ENCODE measurements at places on chromosomes 3 and 15.
A peak's percentile ranks its signal among the peaks of the same experiment; 100 is the strongest.

GRCh38 chr3:32930161-32930560 lies 21.3 kb upstream of the CCR4 start:
- DNase-seq: no peak

DNA sequence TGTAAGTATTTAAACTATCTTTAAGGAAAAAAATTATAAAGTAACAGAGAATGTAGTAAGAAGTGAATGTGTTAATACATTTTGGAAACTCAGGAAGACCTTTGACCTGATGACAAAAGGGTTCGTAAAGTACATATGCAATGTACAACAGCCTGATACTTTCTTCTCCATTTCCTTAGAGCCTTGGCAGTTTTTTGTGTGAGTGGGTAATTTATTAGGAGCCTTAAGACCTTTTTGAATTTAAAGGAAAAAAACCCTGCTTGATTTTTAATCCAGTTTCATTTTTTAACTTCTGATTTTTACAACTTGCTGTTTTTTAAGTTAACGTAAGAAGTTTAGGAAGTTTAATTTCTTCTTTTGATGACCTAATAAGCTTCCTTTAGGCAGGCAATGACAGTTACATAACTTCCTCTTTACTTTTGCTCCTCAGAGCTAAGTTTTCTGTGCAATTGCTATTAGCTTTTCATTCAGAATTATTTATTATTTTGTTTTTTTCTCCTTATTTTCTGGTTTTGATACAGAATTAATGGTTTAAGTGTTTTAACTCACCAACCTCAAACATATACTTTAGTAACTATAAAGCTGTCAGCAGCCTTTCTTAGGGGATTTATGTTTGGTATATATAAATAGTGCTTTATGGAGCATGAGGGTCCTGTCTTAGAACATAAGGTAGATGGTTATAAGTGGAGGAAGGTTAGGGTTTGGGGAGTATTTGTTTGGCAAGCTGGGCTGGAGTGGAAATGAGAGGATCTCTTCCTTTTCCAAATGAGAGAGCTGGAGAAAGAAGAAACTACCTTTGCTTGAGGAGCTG lies 35.2 kb downstream of the ARMC8 start:
- no peak for DNase-seq

DNA sequence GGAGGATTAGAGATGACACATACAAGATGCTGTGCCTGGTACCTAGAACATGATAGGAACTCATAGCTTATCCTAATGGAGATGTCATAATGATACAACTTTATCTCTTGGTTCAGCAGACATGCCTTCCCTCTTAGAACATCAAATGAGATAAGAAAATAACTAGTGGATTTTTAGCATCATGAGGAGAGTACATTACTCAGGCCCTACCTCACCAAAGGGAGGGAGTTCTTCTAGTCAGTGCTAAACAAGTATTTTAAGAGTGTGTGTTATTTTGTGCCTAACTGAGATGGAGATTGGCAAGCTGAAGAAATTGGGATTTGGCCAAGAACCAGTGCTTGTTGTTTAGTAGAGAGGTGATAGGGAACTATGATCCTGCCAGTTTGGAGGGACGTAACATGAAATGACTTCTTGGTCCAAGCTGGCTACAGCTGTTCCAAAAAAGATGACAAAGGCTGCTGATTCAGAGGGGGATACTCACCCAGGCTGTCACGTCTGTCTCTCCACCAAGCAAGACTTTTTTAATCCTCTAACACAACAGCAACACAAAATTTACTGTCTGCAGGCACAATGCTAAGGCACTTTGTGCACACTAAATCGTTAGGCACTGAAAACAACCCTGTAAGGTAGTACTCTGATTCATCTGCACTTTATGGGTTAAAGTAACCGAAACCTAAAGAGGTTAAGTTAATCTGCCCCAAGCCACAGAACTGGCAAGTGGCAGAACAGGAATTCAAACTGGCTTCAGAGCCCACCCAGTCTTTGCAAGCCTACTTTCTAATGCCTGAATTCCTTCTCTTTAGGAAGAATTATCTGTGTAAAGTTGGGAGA lies 126.5 kb downstream of the CMSS1 start:
- DNase-seq: no peak

DNA sequence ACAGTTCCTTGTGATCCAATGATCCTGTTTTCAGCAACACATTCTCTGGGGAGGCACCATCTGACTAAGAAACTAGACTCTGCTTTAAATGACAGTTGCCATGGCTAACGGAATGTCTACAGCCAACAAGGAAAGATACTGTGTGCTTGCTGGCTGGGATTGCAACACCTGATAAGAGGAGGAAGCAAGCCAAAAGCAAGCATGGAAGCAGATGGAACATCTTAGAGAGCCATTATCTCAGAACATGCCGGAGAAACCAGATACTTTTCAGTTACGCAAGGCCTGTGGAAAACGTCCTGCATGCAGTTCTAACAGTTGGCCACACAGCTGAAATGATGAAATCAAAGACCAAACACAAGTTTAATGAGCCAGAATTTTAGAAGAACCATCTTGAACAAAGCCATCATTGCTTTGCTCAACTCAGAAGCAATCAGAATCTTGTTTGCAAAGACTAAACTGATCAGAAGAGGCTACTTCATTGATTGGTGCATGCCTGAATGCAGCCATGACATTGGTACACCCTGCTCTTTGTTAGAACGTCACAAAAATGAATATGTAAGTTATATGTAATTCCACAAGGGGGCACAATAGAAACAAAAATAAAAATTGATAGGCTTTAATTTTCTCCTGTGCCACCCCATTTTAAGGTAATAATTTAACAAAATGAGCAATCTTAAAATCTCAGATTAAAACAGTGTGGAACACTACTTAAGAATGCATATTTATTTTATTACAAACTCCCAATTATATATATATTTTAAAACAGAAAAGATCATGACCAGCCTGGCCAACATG lies 50.8 kb downstream of the GXYLT2 start:
- peak; percentile 87 for DNase-seq

DNA sequence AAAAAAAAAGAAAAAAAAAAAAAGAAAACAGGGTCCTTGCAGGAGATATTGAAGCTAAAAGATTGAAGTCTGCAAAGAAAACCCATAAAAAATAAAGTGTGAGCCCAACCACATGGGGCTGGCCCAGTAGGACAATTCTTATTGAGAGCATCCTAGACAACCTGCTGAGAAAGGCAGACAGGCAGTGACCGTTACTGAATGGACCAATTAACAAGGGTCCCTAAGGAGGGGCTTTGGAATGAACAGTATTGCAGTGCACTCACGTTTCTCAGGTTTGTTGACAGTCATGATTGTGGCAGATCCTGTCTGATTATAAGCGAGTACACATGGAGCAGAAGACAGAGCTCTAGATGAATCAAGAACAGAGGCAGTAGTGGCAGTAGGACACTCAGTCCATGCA lies 168.6 kb downstream of the LSAMP start:
- DNase-seq: no peak

DNA sequence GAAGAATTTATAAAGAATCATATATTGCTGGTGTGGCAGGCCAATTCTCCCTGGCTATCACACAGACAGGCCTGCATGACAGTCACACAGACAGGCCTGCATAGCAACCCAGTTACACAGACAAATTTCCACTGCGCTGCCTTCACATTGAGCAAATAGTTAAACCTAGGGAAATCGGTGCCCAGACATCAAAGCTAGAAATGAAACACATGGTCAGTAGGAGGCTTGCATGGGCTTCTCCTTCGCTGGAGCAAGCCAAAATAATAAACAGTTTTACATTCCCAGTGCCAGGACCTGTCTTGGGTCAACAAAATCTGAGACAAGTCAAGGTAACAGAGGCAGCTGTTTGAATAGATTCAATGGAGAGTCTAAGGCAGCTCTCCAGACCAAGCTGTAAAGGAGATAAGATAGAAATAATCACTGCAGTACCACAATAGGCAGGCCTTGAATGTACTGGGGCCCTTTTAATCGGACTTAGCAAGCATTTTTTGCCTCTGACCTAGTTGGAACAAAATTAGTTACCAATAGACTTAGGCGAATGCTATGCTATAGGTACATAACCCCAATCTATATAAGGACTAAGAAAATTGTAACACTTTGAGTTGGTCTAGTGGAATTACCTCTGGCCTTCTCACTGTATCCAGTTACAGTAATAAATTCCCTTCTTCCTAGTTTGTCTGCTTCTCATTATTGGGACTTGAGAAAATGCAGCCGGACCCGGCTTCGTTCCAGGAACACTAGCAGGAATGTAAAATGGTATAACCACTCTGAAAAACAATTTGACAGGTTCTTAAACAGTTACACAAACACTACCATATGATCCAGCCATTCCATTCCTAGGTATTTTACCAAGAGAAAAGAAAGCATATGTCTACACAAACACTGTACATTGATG lies 274.7 kb upstream of the UBE2E2 start:
- no peak for DNase-seq

DNA sequence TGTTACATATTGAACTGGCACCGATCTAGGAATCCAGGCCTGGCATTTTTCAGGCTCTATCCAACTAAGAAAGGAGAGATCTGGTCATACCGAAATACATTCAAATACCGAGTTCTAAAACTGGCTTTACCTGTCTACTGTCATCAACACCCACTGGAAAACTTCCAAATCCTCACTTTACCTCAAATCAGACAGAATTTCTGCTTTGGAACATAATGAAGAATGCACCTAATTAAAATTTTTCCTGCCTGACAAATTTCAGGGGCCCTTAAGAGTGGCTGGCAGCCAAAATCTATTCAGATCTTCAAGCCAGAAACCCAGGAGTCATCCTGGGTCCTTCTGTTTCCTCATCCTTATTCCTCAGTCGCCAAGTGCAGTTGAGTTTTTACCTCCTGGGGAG lies 198.6 kb upstream of the FEZF2 start:
- no peak for DNase-seq

DNA sequence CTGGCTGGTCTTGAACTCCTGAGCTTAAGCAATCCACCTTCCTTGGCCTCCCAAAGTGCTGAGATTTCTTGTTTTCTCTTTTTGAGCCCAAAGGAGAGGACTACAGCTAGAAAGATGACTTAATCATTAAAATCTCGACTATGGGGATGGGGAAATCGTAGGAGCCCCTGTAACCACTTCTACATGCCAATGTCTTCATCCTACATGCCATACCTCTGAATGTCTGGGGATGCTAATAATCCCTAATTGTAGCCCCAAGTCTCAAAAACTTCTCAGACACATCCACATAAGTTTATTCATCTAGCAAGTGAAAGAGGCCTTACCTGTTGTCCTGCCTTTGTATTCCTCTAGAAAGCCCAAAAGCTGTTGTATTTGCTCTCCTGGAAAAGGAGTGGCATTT lies 3.7 kb upstream of the RHOV start:
- no peak for DNase-seq

DNA sequence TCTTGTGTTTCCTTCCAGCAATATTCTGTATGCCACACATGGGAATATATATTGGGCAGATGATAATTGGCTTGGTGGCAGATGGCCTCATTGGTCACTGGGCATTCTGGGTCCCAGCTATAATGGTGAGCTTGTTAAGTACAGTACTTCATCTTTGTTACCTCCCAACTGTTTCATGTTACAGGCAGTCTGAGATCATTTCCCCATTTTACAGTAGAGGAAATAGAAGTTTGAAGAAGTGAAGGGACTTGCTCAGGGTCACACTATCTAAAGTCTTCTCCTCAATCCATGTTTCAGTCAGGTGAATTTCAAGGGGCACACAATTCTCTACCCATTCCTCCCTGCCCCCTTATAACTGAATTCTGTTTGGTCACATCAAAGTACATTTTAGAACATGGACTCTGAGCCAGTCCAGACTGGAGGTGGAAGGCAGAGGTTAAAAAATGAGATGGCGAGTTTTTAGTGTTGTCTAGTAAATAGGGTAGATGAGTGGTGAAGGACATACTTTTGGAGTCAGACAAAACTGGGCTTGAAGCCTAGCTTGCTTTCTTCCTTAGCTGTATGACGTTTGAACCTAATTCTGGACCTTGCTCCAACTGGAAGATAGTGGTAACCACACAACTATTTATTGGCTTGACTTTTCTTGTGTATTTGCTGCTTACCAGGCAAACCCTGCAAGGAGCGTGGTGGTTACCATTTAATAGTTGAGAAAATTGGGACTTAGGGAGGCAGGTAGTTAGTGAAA lies 2.5 kb downstream of the EEFSEC start:
- no peak for DNase-seq

GRCh38 chr15:68580026-68580882 lies 1.5 kb downstream of the CORO2B start:
- DNase-seq: no peak

DNA sequence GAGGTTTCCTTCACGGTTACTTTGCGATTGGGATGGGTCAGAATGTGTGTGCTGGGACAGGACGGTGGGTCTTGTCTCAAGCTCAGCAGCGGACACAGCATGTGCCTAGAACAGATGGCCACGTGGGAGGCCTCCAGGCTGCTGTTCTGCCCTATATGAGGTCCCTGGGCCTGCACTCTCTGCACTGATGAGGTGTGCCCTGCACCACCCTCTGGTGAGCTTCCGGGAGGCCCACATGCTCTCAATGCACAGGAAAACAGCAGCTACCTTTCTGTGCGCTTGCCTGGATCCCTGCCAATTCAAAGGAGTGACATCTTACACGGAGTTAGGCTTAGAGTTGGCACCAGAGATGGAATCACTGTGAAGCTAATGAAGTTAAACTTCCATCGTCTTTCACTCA lies 59.8 kb downstream of the BOC start:
- DNase-seq: no peak

GRCh38 chr3:106514431-106514830 lies 645.6 kb upstream of the CBLB start:
- no peak for DNase-seq

- DNase-seq: no peak
Measured at GRCh38 chr3:35385271-35385670, 254.1 kb upstream of the ARPP21 start.

GRCh38 chr3:178001670-178002101 lies 534.5 kb upstream of the KCNMB2 start:
- DNase-seq: no peak

DNA sequence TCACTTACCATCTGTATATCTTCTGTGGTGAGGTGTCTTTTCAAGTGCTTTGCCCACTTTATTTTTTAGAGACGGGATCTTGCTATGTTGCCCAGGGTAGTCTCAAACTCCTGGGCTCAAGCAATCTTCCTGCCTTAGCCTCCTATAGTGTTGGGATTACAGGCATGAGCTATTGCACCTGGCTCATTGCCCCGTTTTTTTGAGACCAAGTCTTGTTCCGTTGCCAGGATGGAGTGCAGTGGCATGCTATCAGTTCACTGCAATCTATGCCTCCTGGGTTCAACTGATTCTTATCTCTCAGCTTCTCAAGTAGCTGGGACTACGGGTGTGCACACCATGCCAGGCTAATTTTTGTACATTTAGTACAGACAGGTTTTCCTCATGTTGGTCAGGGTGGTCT lies 52.5 kb upstream of the TTBK2 start:
- DNase-seq: no peak

Measured in GM03348 (cell line).